ENCODE measurements at places on chromosomes 6 and 20.

- no peak for DNase-seq
Measured at GRCh38 chr6:107122748-107123147, 7.4 kb upstream of the BEND3 start.

GRCh38 chr6:99364026-99364425, 14.6 kb upstream of the FAXC start:
- DNase-seq = no peak

- DNase-seq = no peak
Measured at GRCh38 chr6:29679962-29680361, 990 bp downstream of the ZFP57 start.

DNA sequence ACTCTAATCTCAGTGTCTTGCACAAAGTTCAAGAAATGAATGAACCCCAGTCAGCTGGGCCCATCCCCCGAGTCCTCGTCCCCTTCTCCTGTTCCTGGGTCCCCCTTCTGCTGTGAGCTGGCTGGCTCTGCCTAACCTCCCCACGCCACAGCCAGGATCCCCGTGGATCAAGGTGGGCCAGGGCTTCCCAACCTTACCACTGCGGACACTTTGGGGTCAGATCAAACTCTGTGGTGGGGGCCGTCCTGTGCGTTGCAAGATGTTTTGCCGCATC, 116.2 kb downstream of the SULF2 start:
- no peak for DNase-seq

DNA sequence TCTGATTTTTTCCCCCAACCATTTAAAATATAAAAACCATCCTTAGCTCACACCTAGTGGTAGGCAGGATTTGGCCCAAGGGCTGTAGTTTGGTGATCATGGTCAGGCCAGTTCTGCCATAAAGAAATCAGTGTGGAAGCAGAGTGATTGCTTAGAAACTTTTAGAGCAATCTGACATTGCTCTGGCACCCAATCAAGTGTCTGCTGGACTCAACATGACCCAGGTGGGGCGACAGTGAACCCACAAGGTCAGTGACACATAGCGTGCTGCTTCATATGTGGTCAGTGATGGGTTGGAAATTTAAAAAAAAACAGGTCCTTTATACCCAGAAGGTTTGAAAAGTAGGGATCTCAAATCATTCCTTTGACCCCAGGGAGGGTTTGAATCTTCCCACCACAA, 107.9 kb downstream of the BANF2 start:
- no peak for DNase-seq

GRCh38 chr20:3857405-3857804, 10.8 kb downstream of the MAVS start:
- no peak for DNase-seq

DNA sequence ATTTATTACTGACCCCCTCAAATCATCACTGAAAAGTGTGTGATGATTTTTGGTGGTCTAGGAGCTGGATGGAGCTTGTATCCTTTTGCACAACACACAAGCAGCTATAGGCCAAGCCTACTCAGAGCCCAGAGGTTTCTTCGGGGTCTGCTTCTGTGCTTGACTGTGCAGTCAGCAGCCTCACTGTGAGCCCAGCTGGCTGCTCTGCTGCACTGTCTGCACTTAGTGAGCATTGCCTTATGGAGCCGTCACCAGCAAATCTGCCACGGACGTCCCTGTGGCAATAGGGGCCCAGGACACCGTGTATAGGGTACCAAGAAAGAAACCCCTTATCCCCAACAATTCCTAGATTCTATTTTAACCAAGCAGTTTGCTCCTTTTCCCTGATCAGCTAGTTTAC, 38.6 kb upstream of the GMPR start:
- no peak for DNase-seq

GRCh38 chr6:112184951-112185350, 69.4 kb downstream of the LAMA4 start:
- DNase-seq = no peak

GRCh38 chr20:31652917-31653396, 15.2 kb downstream of the COX4I2 start:
- no peak for DNase-seq

GRCh38 chr6:42158011-42158410, 15.2 kb upstream of the GUCA1A start:
- no peak for DNase-seq

DNA sequence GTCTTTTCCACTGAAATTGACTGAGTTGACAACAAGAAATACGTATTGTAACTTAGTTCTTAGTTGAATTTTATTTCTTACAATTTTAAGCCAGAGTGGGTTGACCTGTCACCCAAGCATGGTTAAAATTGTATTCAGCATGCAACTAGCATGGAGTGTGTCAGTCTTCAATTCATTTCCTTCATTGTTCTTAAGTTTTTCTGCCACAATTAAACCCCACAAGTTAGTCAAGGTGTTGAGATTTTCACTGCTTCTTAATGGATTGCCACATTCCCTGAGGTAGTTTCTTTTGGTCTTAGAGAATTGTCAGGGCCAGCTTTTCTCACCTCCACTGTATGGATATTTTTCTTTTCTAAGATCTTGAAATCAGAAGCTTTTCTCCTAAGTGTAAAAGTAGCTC, 2.1 kb downstream of the PTPN1 start:
- no peak for DNase-seq

DNA sequence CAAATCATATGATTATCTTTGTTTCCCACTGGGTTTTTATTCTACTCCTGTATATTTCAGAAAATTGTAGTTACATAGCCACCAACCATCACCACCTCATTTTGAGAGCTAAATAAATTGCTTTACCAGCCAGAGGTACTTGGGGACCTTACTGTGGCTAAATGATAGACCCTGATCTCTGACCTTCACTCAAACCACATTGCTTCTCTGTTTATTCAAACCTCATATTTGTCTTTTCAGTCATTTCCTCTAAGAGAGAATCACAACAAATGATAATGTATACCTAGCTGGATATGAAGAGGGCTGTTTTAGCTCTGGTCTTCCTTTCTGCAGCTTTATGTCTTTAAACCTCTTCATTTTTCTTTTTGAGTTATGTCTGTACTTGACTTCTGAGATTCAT, 142.8 kb downstream of the ADGB start:
- no peak for DNase-seq

DNA sequence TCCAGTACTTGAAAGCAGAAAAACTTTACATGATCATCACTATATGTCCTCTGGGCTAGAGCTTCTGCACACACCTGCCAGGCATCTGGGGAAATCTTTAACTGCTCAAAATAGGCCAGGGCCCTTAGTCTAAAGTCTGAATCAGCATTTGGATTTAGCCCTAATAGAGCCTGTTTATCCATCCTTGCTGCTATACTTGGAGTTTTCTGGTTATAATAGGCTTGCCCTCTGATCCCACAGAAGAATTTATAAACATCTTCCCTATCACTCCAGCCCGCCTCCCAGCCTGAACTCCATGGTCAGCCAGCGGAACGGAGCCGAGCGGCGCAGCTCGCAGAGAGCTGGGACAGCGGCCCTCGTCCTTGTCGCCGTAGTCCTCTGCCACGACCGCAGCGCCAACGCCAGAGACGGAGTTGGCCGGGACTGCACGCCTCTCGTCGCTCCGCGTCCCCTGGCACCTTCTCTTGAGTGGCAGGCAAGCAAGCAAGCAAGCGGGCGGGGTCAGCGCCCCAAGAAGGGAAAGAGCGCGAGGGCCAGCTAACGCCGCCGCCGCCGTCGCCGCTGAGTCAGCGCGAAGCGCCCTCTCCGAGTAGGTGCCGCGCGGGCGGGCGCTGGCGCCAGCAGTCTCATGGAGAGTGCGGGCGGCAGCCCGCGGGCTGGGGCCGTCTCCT, 25.4 kb upstream of the ASIP start:
- DNase-seq = peak; percentile 62

DNA sequence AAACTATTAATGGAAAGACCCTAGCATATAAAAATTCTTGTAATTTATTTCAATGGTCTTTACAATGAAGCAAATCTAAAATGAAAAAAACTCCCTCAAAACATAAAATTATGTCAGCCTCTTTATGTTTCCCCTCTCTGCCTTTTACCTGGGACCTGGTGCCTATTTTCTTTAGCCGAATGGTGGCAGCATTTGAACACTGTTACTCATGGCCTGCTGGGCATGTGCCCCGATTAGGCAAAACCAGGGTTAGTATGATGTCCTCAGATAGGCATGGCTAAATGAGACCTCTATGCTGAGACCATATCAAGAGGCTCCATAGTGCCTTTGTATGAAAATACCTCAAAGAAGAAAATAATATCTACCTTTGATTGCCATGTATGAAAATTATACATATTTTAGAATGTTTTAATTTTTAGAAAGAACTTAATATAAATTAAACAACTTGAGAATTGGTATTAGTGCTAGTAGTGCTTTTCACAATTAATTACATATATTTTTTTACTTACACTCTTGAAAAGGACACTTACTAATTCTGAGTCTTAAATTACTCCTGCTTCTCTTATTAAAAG, 22.5 kb upstream of the C6orf58 start:
- no peak for DNase-seq

GRCh38 chr6:16803294-16804200, 42.3 kb upstream of the ATXN1 start:
- DNase-seq = no peak

DNA sequence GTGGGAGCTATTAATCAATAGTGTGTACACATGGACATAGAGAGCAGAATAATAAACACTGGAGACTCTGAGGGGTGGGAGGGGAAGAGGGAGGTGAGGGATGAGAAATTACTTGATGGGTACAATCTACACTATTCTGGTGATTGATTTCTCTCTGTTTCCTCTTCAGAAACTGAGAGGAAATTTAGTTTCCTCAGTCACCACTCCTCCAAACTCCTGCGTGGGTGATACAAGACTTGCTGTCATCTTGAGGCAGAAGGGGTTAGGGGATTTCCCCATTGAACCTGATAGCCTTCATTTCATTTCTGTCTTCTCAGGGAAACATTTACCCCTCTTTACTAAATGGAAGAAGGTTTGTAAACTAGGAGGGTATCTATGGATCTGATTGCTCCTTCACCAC, 84.3 kb upstream of the ESR1 start:
- DNase-seq = peak; percentile 45

Measured in GM13976 (cell line).